ENCODE measurements at places on chromosomes 7 and 10.

GRCh38 chr7:47651355-47652317 lies 69.7 kb upstream of the TNS3 start:
- DNase-seq = no peak

- no peak for DNase-seq
Measured at GRCh38 chr7:4939971-4940728, 18.8 kb downstream of the MMD2 start.

DNA sequence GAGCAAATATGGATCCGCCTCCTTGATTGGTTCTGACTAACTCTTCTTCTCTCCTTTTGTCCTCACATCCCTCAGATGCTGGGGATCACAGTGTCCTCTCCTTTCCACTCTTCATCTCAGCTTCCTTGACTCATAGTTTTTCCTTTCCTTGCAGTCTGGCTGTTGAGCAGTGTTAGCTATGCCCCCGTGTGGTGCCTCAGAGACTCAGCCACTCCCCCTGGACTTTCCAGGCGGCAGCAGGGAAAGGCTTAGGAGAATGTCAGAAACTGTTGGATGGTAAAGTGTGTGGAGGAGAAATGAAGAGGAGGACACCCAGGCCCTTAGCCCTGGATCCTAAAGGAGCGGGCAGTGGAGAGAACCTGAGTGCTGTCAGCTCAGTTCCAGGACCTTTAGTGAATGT lies 267.5 kb downstream of the CELF2 start:
- no peak for DNase-seq

- no peak for DNase-seq
Measured at GRCh38 chr7:45990276-45990675, 69.2 kb upstream of the IGFBP3 start.

DNA sequence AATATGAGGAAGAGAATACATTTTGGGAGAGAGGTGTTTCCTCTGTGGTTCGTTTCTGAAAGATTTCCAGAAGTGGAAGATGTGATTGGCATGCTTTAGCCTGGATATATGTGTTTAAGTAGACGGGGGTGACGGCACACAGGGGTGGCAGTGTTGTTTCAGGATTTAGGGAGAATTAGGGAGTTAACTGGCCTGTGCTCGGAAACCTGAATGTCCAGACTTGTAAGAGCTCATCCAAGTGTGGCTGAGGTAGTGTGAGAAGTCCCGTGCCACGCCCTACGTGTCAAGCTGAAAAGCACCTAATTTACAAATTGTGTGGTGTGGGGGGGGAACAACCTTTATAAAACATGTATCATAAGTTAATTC lies 1.1 kb downstream of the RALA start:
- DNase-seq = no peak

- no peak for DNase-seq
Measured at GRCh38 chr7:145624618-145625017, 492.0 kb upstream of the CNTNAP2 start.

GRCh38 chr10:24751716-24752115 lies 28.0 kb upstream of the ARHGAP21 start:
- no peak for DNase-seq

DNA sequence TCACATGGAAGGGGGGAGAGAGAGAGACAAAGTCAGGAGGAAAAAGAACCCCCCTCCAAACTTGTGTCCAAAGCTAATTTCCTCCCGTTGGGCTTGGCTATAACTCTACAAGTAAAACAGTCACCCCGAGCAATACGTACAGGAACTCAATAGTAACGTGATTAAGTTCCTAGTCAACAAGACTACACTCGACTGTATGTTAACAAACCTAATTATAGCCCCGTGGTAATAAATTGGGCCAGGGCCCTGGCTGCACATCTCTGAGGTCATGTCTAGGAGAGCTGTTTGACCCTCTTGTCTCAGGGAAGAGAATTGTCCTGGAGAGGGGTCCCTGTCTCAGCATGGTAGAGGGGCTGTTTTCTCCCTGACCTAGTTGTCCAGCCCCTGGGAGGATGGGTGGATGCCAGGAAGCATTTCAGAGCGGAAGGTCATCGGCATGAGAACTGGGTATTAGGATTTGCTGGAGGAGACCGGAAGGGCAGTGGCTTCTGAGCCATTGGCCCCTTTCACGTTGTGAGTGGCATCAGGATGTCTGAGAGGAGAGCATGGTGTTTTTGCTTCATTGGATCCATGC lies 60.2 kb upstream of the COMTD1 start:
- DNase-seq = no peak

- no peak for DNase-seq
Measured at GRCh38 chr7:32250003-32250402, 179.8 kb upstream of the PDE1C start.

- no peak for DNase-seq
Measured at GRCh38 chr10:13234172-13234571, at the start of gene UCMA. Gene UCMA (minus strand): TSS chr10:13234374. CDS start chr10:13234258, 116 bp downstream.

DNA sequence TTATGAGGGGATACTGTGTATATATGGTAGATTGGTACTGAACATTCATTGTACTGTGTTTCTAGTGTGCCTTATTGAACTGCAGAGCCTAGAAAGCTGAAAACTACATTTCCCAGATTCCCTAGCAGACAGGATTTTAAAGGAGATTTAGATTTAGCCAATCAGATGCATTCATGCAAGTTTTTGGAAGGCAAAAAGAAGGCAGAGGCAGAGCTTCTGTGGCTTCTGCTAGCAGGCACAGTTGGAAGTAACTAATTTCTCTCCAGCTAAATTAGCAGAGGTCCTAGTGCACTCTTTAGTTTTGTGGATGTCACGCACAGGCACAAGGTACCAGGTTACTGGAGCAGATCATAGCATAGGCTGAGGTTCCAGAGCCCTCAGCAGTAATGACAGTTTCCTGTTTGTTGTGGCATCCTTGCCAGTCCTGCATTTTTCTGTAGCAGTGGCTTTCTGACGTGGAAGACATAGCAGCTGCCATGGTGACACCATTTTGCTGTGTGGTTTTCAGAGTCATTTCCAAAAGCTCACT lies 83.7 kb upstream of the CCDC71L start:
- DNase-seq = no peak

DNA sequence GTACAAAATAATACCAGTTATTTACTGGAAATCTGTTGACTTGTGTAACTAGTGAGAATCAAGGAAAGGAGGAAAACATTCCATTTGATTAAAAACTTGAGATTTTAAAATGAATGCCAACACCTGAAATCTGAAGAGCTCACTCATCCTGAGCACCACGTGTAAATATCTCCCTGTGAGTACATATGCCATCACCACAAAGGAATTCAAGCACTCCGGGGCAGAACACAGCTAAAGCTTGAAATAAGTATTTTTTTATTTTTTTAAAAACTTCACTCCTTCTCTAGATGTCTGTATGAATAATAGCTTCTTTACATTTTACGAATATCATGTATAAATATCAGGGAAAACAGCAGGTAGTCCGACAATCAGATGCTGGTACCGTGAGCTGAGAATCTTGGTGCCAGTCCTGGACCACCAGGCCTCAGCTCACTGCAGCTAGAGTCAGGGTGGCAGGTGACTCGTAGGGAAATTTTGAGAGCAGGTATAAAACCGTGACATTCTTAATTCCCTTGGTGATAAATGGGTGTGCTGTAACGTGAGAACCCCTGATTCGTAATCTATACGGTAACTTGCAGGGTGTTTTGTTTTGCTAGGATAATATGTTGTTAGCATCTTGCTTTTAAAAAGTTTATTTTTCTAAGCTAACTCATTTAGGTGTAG lies 12.7 kb downstream of the LMTK2 start:
- no peak for DNase-seq

GRCh38 chr10:43216931-43217562 lies 49.8 kb downstream of the RASGEF1A start:
- no peak for DNase-seq

DNA sequence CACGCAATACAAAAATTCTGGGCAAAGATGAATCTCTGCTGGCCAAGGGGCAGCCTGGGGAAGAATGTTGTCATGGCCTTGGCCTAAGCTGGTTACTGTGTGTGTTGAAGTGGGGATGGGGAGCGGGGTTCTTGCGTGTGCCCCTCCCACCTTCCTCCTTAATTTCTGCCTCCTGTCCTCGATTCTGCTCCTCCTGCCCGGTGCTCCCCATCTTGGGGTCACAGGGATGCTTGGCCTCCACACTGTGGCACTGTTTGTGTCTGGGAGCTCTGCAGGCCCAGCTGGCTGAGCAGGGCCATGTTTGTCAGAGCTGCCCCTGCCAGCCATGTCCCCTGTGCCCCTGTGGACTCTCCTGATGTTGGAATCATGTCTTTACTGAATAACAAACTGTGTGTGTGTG lies 37.1 kb downstream of the RPS24 start:
- DNase-seq = no peak

GRCh38 chr10:74765465-74765975 lies 60.9 kb upstream of the KAT6B start:
- no peak for DNase-seq

GRCh38 chr10:118692872-118693271 lies 61.9 kb downstream of the CACUL1 start:
- DNase-seq = no peak

DNA sequence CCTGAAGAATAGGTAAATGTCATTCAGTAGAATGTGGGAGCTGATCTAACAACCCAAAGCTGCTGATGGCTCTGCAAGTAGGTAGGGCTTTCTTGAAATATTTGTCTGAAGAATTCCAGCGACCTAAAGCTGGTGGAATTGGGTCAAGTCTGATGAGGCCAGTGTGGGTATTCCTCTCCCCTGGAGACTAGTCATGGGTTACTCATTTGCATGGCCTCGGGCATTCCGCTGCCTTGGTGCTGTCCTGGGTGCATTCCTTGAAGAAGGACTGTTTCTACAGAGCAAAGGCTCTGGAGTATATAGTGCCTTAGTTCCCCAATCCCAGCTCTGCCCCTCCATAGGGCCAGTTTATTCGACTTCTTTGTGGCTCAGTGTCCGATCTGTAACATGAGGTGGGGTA lies 19.2 kb downstream of the PDK4 start:
- DNase-seq = no peak

DNA sequence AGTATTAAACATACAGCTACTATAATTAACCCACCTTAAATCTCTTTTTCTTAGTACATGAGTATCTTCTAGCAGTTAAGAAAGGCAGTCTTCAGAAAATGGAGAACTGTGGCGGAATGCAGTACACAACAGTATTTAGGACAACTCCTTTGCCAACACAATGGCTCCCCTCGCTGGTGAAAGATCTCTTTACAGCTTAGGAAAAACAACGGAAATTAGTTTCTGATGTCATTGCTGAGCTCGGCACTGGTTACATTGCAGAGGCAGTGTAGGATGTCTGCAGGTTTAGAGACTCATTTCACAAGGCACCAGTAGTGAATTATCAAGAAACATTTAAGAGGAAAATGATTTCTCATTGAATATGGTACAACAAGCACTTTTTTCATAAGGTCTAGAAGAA lies 43.4 kb downstream of the GLRX3 start:
- DNase-seq = peak; percentile 44

DNA sequence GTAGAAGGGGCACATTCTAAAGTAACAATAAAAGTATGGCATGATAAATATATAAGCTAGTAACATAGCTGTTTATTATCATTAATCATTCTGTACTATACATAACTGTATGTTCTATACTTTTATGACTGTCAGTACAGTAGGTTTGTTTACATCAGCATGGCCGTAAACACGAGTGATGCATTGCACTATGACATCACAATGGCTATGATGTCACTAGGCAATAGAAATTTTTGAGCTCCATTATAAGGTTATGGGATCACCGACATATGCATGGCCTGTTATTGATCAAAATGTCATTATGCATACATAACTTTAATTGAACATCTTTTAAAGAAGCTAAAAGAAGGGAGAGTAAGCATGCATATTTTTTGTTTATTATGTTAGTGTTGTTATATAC lies 200.1 kb upstream of the SHH start:
- no peak for DNase-seq

DNA sequence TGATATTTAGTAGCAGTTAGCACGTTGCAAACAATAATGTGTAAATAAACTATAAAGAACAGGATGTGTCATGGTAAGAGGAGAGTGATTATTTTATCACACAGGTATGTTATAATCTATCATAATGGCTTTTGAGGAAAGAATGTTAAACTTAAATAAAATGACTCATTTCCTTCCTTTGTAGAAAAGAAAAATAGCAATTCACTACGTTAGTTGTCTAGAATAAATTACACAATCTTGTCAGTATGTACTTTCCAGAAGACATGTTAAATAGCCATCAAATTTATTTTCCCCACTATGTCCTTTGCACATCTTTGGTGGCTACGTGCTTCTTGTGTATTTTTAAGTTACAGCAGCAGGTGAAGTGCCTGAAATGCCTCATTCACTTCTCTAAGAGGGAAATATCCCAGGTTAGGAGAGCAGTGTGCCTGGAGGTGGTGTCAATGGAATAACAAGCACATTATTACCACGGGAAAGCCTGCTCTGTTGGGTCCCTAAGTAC lies 133.8 kb downstream of the SEMA3A start:
- DNase-seq = no peak

GRCh38 chr10:74912682-74913081 lies 86.3 kb downstream of the KAT6B start:
- DNase-seq = no peak

GRCh38 chr10:130109796-130110245 lies 809 bp downstream of the C10orf143 start:
- peak; percentile 53 for DNase-seq

- no peak for DNase-seq
Measured at GRCh38 chr7:77455321-77455720, 39.2 kb upstream of the GSAP start.

DNA sequence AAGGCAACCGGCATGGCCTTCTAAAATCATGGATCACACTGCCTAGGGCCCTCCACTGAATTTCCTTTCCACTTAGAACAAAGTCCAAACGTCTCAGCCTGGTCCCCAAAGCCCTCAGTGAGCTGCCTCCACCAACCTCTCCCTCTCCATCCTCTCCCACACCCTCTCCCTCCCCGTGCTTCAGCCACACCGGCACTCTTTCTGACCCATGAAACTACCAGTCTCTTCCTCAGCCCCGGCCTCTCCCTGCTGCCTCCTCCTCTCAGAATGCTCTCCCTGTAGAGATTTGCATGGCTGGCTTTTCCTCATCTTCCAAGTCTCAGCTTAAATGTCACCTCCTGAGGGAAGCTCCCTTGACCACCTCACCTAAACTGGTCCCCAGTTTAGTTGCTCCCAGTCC lies 219.0 kb upstream of the ZMIZ1 start:
- no peak for DNase-seq

GRCh38 chr7:74039337-74039736 lies 11.4 kb downstream of the ELN start:
- no peak for DNase-seq
